ENCODE measurements at places on chromosomes 7 and 10.

GRCh38 chr10:11245510-11245909 lies 227.8 kb downstream of the CELF2 start:
- no peak for DNase-seq

- no peak for DNase-seq
Measured at GRCh38 chr7:131109011-131109758, 218.5 kb upstream of the MKLN1 start.

- DNase-seq, result no peak
Measured at GRCh38 chr10:129888784-129889616, 75.1 kb downstream of the EBF3 start.

DNA sequence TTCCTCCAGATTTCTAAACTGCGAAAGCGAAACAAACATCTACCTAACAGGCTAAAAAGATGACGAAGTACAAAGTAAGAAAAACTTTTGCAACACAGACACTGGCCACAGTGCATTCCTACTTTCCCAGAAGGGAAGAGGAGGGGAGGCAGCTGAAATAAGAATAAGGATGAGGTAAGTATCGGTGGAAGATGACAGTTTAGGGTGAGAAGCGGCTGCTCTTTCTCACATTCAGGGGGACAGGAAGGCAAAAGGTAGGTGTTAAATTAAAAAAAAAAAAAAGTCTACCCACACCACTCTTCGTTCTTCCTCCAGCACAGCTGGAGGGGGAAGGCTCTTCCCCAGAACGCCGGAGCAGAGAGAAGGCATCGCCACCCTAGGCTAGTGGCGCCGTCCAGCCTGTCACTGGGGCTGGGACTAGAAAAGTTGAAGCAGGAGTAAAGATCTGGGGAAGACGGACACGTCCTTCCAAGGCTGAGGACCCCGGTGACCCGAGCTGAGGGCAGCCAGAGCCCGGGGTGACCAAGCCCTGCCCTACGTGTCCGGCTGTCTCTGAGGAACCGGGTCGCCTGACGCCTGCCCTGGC lies 846 bp downstream of the DNAJC1 start:
- DNase-seq, result no peak

DNA sequence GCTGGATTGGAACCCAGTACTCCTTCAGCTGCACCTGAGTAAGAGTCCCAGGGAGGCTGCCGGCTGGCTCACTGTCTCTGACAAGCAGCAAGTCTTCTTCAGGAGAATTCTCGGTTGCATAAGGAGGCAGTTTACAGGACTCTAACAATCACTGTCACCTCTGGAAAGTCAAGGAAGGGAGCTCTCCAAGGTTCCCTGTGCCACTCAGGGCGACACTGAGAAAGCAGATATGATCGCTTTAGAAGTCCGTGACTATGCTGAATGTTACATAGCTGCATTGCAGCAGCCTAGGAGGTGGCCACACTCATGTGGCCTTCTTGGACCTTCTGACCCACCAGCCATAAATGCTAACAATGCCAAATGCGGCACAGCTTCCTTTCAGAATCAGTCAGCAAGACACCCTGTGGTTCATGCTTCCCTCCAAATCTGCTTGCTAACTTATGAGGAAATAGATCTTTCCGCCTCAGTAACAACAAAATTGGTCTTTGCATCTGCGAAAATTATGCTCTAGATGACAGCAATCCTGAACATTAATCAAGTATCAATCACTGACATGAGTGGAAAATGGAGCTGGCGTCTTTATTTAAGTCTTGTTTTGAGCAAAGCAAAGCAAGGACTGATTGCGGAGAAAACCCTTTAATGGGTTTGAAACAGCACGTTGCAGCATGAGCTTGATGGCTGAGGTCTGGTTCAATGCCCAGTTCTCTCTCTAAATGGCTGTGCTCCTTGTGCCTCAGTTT lies 132.9 kb downstream of the ATXN7L1 start:
- no peak for DNase-seq

DNA sequence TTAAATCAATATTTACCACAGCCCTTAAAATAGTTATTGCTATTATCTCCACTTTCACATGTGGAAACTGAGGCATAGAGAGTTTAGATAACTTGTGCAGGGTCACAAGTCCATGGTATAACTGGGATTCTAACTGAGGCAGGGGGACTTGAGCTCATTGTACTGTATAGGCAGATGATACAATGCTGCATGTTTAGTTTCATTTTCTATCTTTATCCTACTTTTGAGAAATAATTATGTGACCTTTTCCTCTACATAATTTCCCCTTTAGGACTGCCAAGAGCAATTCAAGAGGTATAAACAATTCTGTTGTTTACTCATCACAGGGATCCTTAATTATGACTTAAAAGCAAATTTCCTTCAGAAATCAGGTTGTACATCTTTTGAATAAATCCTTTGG lies 193.1 kb downstream of the SUGCT start:
- no peak for DNase-seq

DNA sequence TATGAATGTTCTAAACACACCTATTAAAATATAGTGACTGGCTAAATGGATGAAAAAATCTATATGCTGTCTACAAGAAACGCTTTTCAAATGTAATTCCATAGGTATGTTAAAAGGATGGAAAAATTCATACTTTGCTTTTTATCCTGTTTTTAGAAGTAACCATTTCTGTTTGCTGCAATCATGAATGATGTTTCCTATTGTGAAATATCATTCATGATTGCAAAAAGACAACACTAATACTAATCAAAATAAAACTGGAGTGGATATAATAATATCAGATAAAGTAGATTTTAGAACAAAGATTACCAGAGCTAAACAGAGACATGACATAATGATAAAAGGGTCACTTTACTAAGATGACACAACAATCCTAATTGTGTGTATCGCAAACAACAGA lies 138.2 kb downstream of the FANK1 start:
- DNase-seq, result no peak
